ENCODE measurements at places on chromosomes 2 and 18. TPM values are rescaled to one million over a fixed set of nuclear protein-coding genes. Genes with fewer than 3 reads are reported as not detected.

- H3K27me3 ChIP-seq: no peaks in the 10 kb centered on the region
- H3K4me1 ChIP-seq: no peaks in the 10 kb centered on the region
- DNase-seq: no peak
- no peak overlapping the region for H3K4me3 ChIP-seq
- no peak overlapping the region for H3K27ac ChIP-seq
Measured at GRCh38 chr2:45688479-45689298, 37.2 kb downstream of the PRKCE start.

DNA sequence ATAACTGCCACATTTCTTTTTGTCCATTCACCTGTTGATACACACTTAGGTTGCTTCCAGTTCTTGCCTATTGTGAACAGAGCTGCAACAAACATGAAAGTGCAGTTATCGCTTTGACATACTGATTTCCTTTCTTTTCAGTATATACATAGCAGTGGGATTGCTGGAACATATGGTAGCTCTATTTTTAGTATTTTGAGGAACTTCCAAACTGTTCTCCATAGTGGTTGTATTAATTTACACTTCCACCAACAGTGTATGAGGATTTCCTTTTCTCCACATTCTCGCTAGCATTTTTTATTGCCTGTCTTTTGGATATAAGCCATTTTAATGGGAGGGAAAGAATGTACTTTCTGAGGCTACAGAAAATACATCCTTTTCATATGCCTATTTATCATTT, 167.4 kb downstream of the GULP1 start:
- no peaks in the 10 kb centered on the region for H3K27me3 ChIP-seq
- H3K36me3 ChIP-seq: no peaks in the 10 kb centered on the region
- no peak overlapping the region for H3K4me3 ChIP-seq
- no peak overlapping the region for H3K27ac ChIP-seq
- no peak for DNase-seq

GRCh38 chr2:105072039-105072438, 34.2 kb downstream of the MRPS9 start:
- DNase-seq: no peak
- H3K36me3 ChIP-seq: 0 out of 2 replicates have a peak, but pooled peaks cover 5% of the 10 kb centered on the region
- H3K27me3 ChIP-seq: no peaks in the 10 kb centered on the region
- H3K4me1 ChIP-seq: no peaks in the 10 kb centered on the region
- H3K27ac ChIP-seq: no peak overlapping the region

DNA sequence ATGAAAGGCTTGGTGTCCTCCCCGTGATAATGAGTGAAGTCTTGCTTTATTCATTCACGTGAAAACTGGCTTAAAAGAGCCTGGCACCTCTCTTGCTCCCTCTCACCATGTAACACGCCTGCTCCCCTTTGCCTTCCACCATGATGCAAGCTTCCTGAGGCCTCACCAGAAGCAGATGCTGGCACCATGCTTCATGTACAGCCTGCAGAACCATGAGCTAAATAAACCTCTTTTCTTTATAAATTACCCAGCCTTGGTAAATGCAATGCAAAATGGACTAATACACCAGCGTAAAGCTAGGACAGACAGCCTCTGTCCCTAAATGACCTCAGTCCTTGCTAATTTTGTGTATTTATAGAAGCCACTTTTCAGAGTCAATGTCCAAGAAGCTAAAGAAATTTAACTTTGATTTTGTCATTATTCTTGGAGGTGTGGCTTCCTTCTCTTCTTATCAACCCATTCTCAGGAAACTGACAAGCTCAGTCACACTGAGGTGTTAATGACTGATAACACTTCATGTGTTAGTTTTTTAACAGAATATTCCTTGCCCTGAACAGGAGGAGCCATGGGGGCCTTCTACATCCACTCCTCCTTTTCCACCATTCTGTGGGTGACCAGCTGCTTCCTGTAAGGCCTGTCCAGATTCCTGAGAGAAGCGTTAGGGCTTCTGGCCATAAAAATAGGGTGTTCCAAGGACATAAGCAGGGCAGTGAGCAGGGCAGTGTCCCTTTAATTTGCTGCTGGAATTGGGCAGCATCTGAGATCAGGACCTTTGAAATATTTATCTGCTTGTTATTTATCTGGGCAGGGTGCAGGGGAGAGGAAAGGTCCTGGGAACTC, 38.0 kb upstream of the EPAS1 start:
- no peaks in the 10 kb centered on the region for H3K27me3 ChIP-seq
- no peak overlapping the region for H3K27ac ChIP-seq
- no peaks in the 10 kb centered on the region for H3K36me3 ChIP-seq
- DNase-seq: no peak
- no peak overlapping the region for H3K4me3 ChIP-seq

- H3K4me1 ChIP-seq: no peaks in the 10 kb centered on the region
- no peaks in the 10 kb centered on the region for H3K36me3 ChIP-seq
- H3K27ac ChIP-seq: no peak overlapping the region
- DNase-seq: no peak
- no peak overlapping the region for H3K4me3 ChIP-seq
Measured at GRCh38 chr2:214203744-214204289, 207.0 kb upstream of the VWC2L start.

GRCh38 chr18:70195852-70196434, 9.5 kb downstream of the RTTN start:
- no peak overlapping the region for H3K27ac ChIP-seq
- DNase-seq: peak; percentile 76
- H3K4me3 ChIP-seq: no peak overlapping the region
- no peaks in the 10 kb centered on the region for H3K27me3 ChIP-seq

GRCh38 chr2:105674859-105675541, 69.7 kb upstream of the NCK2 start:
- peaks cover 4% of the 10 kb centered on the region for H3K27me3 ChIP-seq
- H3K4me1 ChIP-seq: no peaks in the 10 kb centered on the region
- H3K27ac ChIP-seq: no peak overlapping the region

- no peaks in the 10 kb centered on the region for H3K27me3 ChIP-seq
- H3K4me1 ChIP-seq: peaks cover 40% of the 10 kb centered on the region
- no peak overlapping the region for H3K4me3 ChIP-seq
Measured at GRCh38 chr2:96875498-96876268, 5.8 kb upstream of the SEMA4C start.

DNA sequence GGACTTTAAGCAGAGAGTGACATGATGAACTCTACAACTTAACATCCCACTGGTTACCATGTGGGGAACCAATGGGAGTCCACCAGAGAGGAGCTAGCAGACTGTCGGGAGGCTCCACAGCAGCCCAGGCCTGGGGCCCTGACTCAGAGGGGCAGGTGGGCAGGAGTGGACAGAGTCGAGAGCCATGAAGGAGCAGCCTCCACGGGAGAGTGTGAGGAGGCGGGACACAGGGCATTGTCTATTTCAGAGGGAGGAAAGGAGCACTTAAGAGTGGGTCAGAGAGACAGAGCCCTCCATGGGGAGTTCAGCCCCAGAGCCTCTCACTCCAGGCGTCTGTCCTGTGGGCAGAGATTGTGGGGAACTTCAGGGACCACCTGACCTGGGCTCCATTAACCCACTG, 118.7 kb downstream of the CYP26B1 start:
- no peaks in the 10 kb centered on the region for H3K27me3 ChIP-seq
- no peak overlapping the region for H3K27ac ChIP-seq
- H3K4me1 ChIP-seq: peaks cover 6% of the 10 kb centered on the region
- DNase-seq: no peak

GRCh38 chr2:196213252-196213980, 42.0 kb upstream of the STK17B start:
- DNase-seq: no peak
- H3K4me3 ChIP-seq: no peak overlapping the region
- no peak overlapping the region for H3K27ac ChIP-seq
- H3K4me1 ChIP-seq: no peaks in the 10 kb centered on the region
- H3K27me3 ChIP-seq: no peaks in the 10 kb centered on the region

GRCh38 chr2:103945083-103945482, 908.8 kb upstream of the POU3F3 start:
- no peak for DNase-seq
- no peaks in the 10 kb centered on the region for H3K4me1 ChIP-seq
- H3K27me3 ChIP-seq: no peaks in the 10 kb centered on the region
- no peak overlapping the region for H3K27ac ChIP-seq

DNA sequence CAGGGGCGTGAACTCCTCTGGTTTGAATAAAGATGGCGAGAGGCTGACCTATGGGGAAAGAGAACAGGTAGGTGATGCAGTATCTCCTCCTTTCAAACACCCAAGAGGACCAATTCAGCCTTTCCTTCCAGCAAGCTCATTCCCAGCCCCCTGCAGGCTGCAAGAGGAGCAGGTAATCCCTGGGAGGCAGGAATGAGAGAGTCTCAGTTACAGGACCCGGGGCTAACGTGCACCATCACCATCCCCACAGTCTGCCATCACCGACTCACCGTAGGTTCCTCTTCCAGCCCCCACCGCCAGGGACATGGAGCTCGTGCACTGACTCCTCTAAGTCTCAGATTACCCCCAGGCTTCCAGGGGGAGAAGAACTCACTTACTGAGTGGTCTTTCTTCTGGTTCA, 26.7 kb downstream of the XDH start:
- no peaks in the 10 kb centered on the region for H3K36me3 ChIP-seq
- H3K4me3 ChIP-seq: no peak overlapping the region
- DNase-seq: no peak

GRCh38 chr2:216742411-216742810, 47.1 kb upstream of the IGFBP5 start:
- no peaks in the 10 kb centered on the region for H3K36me3 ChIP-seq
- H3K27me3 ChIP-seq: peaks cover 12% of the 10 kb centered on the region
- no peaks in the 10 kb centered on the region for H3K4me1 ChIP-seq
- no peak overlapping the region for H3K27ac ChIP-seq

DNA sequence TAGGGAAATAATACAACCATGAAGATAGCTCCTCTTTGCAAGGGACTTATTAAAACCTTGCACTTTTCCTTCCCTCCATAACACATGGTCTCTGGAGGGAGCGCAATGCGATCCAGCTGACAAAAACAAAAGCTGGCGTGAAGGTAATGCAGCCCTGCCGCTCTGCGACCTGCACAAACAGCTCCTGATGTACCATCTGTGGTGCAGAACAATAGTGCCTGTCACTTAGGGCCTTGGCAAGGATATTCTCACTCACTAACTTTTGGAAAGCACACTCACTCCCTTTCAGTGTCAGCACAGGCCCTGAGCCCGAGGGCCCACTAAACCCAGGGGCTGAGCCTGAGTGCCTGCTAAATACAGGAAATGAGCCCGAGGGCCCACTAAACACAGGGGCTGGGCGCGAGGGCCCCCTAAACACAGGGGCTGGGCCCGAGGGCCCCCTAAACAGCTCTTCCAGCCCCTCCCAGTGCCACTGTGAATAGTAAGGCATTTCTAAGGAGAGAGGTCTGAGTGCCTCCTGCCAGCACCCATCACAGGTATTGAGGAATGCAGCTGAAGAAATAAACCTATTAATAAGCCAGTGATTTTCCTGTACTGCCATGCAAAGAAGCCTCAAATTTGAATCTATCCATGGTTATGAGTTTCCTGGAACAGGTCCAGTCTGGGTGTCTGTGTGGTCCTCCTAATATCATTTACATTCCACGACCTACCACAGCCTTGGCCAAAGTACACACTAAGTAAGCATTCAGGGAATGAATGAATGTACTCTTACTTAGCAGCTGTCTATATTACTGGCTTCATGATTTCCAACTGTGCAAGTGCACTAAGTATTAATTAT, 9.3 kb downstream of the L3MBTL4 start:
- H3K4me3 ChIP-seq: no peak overlapping the region
- H3K27ac ChIP-seq: no peak overlapping the region
- no peaks in the 10 kb centered on the region for H3K36me3 ChIP-seq
- H3K27me3 ChIP-seq: no peaks in the 10 kb centered on the region

GRCh38 chr2:74439373-74439772, 2.4 kb downstream of the RTKN start:
- DNase-seq: no peak
- peak overlapping the region; percentile 73 for H3K4me3 ChIP-seq
- H3K36me3 ChIP-seq: peaks cover 11% of the 10 kb centered on the region
- H3K27me3 ChIP-seq: no peaks in the 10 kb centered on the region

- H3K4me3 ChIP-seq: no peak overlapping the region
- H3K27ac ChIP-seq: no peak overlapping the region
- H3K4me1 ChIP-seq: peaks cover 21% of the 10 kb centered on the region
- peaks cover 19% of the 10 kb centered on the region for H3K36me3 ChIP-seq
- DNase-seq: no peak
Measured at GRCh38 chr2:200383380-200384110, 77.1 kb downstream of the SPATS2L start.

GRCh38 chr18:1571206-1571605, 666.5 kb downstream of the ADCYAP1 start:
- DNase-seq: no peak
- peaks cover 29% of the 10 kb centered on the region for H3K27me3 ChIP-seq
- no peak overlapping the region for H3K27ac ChIP-seq
- H3K4me3 ChIP-seq: no peak overlapping the region
- H3K4me1 ChIP-seq: no peaks in the 10 kb centered on the region

DNA sequence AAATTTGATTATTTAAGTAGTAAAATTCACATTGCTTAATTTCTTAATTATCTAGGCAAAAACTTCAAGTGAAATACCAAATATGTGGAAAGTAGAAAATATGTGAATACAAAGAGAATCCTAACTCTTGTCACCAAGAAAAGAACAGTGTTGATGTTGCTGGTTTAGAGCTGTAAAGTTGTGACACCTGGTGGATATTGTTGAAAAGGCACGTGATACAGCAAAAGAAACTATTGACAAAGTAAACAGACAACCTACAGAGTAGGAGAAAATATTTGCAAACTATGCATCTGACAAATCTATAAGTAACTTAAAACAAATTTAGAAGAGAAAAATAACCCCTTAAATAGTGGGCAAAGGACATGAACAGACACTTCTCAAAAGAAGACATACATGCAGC, 25.6 kb upstream of the ZC3H15 start:
- no peaks in the 10 kb centered on the region for H3K36me3 ChIP-seq
- H3K4me1 ChIP-seq: peaks cover 16% of the 10 kb centered on the region
- H3K27ac ChIP-seq: no peak overlapping the region

DNA sequence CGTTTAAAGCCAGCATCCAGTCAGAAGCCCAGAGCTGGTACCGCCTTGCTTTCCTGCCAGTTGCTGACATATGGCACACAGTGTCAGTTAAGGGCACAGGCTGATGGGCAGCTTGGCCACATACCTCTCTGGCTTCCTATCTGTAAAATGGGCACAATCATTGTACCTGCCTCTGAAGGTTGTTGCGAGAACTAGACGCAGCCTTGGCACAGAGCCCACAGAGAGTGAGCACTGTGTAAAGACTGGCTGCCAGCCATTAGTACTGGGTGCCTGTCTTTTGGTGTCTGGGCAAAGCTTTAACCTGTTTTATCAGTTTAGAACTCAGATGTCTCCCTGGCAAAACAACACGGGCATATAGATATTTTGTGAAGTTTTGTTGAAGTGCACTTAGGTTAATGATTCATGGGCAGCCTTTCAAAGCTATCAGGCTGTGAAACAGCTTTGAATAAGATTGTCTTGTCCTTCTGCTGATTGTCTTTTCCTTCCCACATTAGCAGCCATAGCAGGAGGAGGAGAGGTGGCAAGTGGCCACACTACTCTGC, 269.5 kb downstream of the NEDD4L start:
- peak overlapping the region; percentile 91 for H3K27ac ChIP-seq
- no peaks in the 10 kb centered on the region for H3K27me3 ChIP-seq
- DNase-seq: peak; percentile 59

- H3K27ac ChIP-seq: no peak overlapping the region
- H3K27me3 ChIP-seq: no peaks in the 10 kb centered on the region
- no peak overlapping the region for H3K4me3 ChIP-seq
- no peaks in the 10 kb centered on the region for H3K36me3 ChIP-seq
Measured at GRCh38 chr2:160141419-160141818, 58.7 kb downstream of the ITGB6 start.

Gene PRSS56
- total RNA-seq: not detected

Gene NYAP2
- total RNA-seq: not detected

Gene ERBB4
- total RNA-seq: under 0.01 TPM

Gene DYNAP
- total RNA-seq: not detected

Gene CDK15
- 2.4 TPM for total RNA-seq

Gene CLIP4
- total RNA-seq: 25.1 TPM

Gene SMYD1
- not detected for total RNA-seq
